Bronchus fibroblast of lung (primary cell): ENCODE measurements at places on chromosomes 2 and 18. TPM values are rescaled to one million over a fixed set of nuclear protein-coding genes. Genes with fewer than 3 reads are reported as not detected.

ASB18 gene
- total RNA-seq, result not detected in 2 replicates

AP1S3 gene
- total RNA-seq, result 1.2 and 2.2 TPM in 2 replicates

PDE11A gene
- not detected in 2 replicates for total RNA-seq

ZNF396 gene
- 0.67 and 0.89 TPM in 2 replicates for total RNA-seq

TMEM18 gene
- 27.5 and 28.4 TPM in 2 replicates for total RNA-seq

UGT1A8 gene
- not detected in 2 replicates for total RNA-seq

CNGA3 gene
- not detected in 2 replicates for total RNA-seq
